ENCODE measurements at places on chromosomes 16 and 17. TPM values are rescaled to one million over a fixed set of nuclear protein-coding genes. Genes with fewer than 3 reads are reported as not detected.

- DNase-seq, result peak; percentile 56
These were observed 20.2 kb downstream of the NGFR start for GRCh38 chr17:49515196-49515770.

DNA sequence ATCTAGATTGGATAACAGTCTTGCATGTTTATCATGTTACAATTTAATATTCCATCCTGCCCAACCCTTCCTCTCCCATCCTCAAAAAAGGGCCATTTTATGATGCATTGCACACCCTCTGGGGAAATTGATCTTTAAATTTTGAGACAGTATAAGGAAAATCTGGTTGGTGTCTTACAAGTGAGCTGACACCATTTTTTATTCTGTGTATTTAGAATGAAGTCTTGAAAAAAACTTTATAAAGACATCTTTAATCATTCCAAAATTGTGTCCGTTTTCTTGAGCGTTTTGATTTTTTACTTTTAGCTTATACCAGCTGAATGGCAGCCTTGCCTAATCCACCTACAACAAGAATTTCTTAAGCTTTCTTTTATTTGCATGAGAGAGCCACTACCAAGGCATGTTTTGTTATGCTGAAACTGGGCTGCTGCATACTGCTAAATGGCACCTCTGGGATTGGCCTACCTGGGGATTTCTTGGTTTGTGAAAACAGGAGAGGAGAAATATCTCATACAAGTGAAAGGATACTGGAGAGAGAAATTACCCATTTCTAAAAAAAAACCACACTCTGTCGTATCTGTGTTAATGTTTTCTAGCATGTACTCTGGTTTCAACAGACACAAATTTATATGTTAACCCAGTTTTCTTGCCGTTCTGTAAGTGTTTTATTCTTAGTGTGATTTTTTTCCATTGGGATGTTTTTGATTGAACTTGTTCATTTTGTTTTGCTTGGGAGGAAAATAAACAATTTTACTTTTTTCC lies 52.2 kb downstream of the TUBD1 start:
- DNase-seq, result no peak

- DNase-seq, result no peak
These were observed 6.8 kb downstream of the MYO1D start for GRCh38 chr17:32870027-32870670.

DNA sequence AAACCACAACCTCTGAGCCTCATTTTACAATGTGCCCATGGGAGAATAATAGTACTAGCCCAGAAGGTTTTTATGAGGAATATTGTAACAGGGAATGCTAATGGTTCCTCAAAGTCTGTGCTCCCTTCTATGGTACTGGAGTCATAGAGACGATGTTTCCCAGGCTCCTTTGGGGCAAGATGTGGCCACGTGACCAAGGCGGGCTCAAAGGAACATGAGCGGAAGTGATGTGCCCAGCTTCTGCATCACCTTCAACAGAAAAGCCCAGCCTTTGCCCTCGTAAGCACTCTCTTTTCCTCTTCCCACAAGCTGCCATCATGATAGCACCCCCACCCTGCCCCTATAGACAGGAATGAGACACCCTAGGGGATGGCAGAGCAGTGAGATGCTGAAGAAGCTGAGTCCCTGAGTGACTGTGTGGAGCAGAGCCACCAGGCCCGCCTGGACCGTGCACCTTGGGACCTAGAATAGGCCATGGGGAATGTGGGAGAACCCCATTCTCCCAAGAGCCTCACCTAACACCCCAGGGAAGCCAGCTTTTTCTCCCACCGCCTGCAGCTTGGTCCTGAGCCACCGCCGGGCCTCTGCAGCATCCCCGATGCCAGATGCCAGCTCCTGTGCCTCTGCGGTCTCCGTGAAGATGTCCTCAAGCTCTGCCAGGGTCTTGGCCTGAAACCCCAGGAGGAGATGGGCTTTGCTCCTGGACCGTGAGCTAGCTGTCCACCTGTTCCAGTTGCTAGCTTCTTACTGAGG lies 22.2 kb upstream of the PIK3R6 start:
- no peak for DNase-seq

GRCh38 chr17:27390540-27390939 lies 65.7 kb upstream of the KSR1 start:
- DNase-seq, result peak; percentile 43

The APOH gene
- total RNA-seq, result 0.47 TPM

GRCh38 chr16:12582696-12583095 lies 221.0 kb downstream of the CPPED1 start:
- no peak for DNase-seq

GRCh38 chr16:72125635-72126428 lies 32.2 kb downstream of the DHX38 start:
- no peak for DNase-seq

The TRIM72 gene
- 2.3 TPM for total RNA-seq

DNA sequence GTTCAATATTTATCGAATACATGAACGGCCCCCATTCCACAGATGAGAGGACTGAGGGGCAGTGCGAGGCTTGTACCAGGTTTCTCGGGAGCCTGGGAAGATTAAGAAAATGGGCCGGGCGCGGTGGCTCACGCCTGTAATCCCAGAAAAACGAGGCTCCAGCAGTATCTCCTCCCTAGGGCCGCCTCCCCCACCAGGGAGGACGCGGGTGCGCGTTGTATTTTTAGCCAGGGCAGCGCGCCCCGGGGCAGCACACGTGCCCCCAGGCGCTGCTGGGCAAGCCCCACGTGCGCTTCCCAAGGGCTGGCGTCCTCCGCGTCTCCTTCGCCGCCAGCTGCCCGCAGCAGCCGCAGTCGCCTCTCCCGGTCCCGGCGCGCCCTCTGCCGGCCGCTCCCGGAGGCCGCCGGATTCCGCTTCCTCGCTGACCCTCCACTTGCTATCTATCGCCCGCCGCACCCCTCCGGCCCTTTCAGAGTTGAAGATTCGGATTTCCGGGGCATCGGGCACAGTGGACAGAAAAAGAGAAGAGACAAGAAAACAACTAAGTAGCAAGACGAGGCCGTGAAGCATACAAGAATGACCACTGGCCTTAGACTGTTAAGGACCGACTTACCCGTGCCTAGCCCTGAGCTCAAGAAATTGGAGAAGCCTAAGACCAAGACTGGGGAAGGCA lies 1.9 kb upstream of the YBX2 start:
- peak; percentile 69 for DNase-seq

The CNTNAP1 gene
- total RNA-seq, result 7.5 TPM

DNA sequence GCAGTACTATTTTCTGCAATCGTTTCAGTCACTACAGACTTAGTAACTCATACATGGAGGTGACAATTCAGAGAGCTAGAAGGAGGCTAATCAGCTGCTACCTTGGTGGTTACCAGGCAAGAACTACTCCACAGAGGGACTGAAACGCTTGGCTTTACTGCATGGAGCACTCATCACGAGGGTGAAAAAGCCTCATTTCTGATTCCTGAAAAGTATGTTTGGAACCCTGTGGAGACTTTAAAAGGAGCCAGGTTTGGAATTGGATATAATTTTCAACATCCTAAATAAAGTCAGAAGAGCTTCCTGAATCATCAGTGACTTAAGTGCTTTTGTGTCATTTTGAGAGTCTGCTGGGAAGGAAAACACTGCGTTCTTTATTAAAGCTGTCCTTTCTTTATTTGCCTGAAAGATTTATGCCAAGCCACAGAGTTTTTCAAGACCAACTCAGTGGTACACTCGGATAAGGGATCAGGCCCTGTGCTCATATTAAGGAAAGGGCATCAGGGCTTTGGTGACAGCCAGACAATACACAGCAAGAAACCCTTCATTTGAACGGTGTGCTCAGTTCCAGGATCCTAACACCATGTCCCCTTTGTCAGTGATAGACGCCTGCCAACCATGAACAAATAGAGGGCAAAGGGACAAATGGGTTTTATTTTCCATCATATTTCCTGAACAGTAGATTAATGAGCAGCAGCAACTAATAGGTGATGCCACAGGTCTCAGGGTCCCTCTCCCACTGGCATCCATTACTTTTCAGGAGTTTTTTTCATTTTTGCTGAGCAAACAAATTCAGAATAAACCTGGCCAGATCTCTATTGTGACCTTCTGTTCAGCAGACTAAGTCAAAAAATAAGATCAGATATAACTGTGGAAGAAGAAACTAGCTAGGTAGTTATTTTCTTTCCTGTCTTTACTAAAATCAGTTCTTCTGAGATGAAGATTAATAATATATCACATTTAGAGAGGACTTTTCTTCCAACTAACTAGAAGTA lies 80.5 kb upstream of the CLEC18B start:
- no peak for DNase-seq

- no peak for DNase-seq
These were observed 643.2 kb downstream of the WWOX start for GRCh38 chr16:78742501-78743283.

- no peak for DNase-seq
These were observed 70.9 kb downstream of the GNAO1 start for GRCh38 chr16:56262148-56262547.

DNA sequence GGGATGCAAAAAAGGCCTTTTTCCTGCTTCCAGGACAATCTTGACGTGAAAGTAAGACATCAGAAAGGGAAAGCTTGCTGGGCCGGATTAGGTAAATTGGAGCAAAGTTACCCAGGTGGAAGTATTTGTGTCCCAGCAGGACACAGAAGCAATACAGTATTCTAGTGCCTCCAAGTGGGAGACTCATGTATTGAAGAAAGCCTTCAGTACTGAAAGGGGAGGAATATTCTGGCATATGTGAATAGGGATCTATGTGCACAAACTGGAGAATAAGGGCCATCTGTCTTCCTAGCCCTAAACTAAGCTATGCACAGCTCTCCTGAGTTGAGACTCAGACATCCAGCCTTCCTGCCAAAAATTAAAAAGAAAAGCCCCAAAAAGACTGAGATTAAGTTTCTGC lies 327.3 kb upstream of the CDH8 start:
- no peak for DNase-seq

DNA sequence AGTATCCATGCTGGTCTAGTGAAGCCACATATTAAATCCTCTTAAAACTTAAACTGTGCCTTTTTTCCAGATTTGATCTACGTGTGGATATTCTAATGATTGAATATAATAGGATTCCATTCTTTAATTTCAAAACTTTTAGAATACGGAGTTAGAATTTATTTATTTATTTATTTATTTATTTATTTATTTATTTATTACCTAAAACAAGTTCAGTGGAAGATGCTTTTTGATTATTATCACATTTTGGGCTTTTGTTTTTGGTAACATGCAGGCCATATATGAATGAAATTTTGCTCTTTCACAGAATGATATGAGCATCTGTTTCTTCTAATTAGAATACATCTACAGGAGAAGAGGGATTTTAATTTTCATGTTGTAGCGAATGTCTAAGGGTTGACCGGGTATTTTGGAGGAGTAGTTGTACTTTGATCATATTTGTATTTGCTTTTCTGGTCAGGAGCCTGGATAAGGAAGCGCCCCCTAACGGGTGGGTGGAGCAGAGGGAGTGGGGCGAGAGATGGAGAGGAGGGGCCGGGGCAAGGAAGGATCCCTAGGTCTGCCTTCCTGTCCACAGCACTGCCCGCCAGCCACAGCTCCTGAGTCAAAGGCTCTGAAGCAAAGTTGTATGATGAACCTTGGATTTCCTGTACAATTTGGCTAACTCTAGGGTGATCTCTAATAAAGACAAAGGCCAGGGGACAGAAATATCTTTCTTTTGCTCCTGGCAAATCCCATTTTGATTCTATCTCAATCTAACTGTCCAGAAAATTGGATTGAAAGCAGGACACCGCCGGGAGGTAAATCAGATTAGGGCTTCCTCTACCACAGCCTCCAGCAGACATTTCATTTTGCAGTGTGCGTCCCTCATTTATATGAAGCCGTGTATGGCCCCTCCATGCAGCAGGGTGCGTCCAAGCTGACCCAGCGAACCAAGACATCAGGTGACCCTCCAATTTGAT lies 149.1 kb downstream of the PRKCA start:
- DNase-seq, result no peak

- no peak for DNase-seq
These were observed 18.7 kb upstream of the MEIOB start for GRCh38 chr16:1890708-1891050.

- DNase-seq, result no peak
These were observed 29.2 kb downstream of the TTLL6 start for GRCh38 chr17:48787828-48788227.

DNA sequence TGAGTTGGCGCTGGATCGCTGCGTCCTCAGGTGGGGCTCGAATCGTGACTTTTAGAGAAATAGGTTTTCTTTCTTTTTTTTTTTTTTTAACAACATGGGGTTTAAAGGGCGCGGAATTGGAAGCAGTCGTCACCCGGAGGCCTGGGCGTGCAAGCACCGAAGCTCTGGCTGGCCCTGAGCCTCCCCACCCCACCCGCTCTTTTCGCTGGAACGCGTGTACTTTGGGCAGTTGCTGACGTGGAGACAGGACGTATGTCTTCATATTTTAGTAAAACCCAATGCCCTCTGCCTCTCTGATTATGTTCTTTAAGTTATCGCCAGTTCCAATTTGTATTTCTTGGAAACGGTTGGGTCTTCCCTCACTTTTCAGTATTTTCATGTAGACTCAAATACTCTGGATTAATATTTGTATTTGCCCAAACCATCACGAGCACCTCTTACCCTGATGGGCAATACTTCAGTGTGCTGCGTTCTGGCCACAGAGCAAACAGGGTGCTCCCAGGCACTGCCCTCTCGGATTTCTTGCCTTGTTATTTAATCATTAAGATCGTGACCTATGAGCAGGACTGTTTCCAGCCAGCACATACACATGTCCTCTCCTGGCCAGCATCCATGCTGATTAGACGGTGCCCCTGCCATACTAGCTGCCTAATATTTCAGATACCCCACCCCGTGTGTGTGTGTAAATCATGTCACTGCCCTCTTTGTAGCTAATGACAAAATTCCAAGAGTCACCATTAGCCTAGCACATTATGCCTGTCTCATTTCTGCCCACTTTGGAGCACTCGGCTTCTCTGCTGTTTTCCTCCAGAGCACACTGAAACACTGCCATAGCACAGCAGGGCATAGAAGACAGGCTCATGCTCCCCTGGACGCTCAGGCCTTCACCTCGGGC lies 805 bp upstream of the C16orf95 start:
- no peak for DNase-seq

DNA sequence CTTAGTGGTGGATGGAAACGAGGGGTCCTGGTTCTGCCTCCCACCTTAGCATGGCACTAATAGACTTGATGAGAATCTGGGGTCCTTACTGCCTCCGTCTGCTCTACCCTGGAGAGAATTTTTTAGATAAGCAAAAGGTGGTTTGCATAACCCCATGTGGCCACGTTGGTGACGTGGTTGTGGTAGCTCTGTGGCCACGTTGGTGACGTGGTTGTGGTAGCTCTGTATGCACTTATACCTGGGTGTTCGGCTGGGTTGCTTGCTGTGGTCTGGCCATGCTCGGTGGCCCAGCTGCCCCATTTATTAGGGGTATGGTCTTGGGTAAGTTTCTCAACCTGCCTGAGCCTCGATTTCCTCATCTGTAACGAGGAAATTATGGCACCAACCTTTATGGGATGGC lies 13.0 kb downstream of the SPIRE2 start:
- no peak for DNase-seq

The CA4 gene
- 1.2 TPM for total RNA-seq

GRCh38 chr16:49932946-49933345 lies 77.0 kb upstream of the ZNF423 start:
- no peak for DNase-seq

DNA sequence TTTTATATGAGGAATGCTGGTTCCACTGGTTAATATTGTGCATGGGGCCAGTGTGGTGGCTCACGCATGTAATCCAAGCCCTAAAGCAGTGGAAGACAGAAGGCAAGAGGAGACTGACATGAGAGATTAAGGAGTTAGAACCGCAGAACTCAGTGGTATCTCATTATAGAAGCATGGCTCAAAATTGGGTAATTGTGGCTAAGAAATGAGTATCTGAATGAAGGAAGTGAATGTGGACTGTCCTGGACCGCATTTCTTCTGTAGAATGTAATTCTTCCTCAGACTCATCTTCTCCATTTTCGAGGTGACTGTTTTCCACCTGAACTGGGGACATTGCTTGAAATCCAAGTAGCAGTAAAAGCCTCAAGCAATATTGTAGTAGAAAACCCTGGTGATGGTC lies 42.6 kb upstream of the CDR2 start:
- DNase-seq, result no peak

The KRTAP4-12 gene
- total RNA-seq, result not detected
